Stimulated activated CD4-positive, alpha-beta T cell treated with anti-CD3 and anti-CD28 coated beads, Interleukin-1b, Interleukin-23, amount 100 ng/mL, for 4 hours (primary cell): ENCODE measurements at places on chromosomes 5 and 9.

DNA sequence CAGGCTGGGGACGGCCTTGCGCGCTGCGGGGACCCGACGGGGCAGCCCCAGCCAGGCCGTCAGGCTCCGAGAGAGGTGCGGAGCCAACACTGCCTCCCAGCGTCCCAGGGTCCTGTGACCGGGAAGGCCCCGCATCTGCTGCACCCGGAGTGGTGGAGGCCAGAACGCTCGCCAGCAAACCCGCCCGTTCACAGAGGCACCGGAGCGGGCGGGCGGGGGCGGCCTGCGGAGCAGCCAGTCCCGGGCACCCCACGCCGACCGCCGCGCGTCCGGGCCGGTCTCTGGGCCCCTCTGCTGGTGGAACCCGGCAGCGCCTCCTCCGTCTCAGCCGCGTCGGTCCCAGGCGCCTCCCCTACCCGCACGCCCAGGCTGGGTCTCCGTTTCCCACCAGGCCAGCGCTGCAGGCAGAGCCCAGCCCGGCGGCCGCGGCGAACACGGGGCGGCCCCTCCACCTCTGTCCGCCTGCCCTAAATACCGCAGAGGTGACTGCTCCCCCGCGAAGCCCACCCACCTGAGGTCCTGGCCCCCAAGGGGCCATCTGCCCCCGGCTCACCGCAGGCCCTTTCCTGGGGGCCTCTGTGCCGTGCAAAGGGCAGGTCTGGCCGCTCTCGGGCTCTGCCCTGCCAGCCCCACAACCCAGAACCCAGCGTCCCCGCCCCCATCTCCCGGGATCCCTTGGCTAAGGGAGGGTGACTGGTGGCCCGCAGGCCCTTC, 15.9 kb downstream of the EXD3 start:
- DNase-seq, result peak; percentile 63

DNA sequence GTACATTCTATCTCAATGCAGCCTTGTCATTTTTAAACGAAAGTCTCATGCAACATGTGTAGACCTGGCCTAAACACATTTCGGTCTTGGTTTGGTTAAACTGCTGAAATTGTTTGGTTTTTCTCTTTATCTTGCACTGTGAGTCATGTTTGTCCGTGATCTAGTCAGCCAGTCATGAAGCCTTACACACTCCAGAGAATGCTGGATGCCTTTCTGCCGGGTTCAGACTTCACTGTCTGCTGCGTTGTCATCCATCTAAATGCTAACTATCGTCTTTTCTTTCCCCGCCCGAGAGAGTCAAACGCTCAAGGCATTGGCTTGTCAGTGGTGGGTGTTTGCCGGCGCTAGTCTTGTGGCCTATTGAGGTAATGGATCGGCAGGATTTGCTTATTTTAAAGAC, 1194.6 kb upstream of the WWC1 start:
- no peak for DNase-seq

GRCh38 chr5:172640822-172641358, at the start of gene NEURL1B:
Gene NEURL1B (plus strand): TSS chr5:172641263. CDS start chr5:172641407, 144 bp downstream.
- DNase-seq, result peak; percentile 29

DNA sequence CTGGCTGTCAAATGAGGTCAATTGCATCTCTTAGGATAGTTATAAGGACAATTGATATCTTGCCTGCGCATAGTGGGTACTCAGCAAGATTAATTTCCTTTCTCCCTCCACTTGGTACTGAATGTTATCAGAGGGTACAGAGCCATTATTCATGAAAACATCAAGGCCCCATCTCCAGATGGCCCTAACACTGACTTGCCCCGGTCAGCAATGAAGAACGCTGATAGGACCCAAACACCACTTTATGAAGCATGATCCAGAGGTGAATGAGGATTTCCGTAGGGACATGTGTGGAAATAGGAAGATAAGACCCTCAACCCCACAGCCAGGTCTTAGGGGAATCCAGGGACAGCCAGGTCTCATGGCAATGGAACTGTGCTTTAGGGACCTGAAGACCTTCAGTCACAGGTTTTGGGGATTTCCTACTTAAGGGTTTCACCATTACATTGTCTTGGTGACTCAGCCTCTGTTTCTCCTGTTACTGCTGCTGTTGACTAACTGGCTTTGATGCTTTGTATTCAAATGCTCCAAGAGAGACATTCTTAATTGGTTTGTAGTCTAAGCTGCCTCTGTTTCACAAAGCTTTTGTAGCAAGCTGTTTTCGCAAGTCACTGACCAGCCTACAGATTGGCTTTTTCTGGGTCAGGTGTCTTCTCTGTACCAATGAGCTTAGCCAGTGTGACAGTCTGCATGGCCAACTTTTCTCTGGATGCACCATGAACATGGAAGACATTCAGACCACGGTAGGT, 35.3 kb upstream of the IQGAP2 start:
- DNase-seq, result no peak

GRCh38 chr9:36426945-36427344, 26.9 kb upstream of the RNF38 start:
- no peak for DNase-seq

DNA sequence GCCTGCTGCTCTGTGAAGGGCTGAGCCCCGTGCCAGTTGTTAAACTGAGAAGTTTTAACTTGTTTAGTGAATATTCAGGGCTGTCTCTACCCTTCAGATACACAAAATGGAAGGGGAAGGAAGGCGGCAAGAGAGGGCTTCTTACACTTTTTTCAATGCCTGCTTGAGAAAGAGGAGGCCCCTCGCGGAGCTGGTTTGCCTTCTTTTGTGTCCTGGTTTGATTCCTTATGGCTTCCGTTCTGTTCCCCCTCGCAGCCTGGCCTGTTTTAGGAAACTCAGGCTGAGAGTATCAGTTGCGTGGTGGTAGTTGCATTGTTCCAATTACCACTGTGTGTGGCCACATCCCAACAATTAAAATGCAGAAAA, 1.0 kb downstream of the FAM53C start:
- DNase-seq, result no peak

DNA sequence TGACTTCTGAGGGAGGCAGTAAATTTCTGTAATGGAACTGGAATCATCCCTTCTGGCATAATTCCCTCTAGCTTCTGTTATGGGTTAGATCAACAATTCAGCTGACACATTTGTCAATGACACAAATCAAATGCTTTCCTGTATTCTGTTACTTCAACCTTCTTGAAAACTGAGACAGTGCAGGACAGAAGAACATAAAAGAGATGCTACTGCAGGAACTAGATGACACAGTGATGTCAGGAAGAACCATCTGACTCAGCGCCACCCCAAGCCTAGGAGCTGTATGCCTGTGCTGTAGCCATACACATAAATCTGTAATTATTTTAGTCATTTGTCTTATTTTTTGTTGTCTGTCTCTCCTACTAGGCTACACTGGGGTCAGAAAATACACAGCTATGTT, 18.2 kb upstream of the CEP120 start:
- no peak for DNase-seq

DNA sequence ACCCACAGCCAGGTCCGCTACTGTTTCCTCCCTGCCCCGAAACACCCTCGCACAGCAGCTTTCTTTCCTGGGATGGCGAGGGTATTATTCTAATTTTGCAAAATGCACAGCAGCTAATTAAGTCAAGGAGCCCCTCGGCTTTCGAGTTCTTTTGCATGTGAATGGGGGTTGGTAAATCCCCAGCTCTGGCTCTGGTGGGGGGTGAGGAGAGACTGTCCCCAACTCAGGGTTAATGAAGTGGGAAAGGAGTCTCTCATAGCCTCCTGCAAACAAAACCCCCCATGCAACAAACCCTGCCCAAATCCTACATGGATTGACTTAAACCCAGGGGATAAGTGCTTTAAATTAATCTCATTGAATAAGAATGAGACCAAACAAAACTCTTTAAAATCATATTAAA, 8.8 kb downstream of the BARHL1 start:
- DNase-seq, result no peak

GRCh38 chr5:95861221-95861863, 38.8 kb upstream of the GLRX start:
- DNase-seq, result no peak

DNA sequence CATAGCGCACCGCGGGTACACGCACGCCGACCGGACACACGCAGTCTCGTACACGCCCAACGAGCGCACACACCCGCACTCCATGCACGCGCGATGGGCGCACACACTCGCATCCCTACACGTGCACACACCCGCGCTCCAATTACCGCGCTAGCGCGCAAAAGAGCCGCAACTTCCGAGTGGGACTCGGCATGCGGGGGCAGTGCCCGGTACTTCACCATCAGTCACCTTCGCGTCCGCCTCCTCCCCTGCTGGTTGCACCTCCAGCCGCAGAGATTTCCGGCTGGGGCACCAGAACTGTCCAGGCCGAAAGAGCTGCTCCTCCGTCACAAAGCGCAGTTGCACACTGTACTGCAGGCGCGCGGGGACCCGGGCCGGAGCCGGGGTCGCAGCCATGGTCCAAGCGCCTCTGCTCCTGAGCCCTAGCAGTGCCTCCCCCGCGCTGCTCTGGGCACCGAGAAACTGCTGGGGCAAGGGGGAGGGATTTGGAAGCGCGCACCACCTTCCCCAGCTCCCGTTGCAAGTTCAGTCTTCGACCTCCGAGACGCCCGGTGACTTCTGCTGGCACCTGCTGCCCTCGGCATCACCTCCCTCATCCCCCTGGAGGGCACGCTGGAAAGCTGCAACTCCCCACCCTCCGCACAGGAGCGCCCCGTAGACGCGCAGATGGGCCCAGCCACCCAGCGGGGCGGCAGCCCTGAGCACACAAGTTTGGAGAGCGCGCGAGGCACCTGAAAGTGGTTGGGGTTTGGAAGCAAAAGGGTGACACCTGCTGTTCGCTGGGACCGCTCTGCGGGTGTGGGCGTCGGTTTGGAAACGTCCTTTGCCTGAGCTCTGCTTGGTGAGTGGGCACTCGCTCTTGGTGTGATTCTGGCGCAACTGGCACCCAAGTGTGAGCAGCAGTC, 337.4 kb upstream of the PUM3 start:
- DNase-seq, result peak; percentile 10

DNA sequence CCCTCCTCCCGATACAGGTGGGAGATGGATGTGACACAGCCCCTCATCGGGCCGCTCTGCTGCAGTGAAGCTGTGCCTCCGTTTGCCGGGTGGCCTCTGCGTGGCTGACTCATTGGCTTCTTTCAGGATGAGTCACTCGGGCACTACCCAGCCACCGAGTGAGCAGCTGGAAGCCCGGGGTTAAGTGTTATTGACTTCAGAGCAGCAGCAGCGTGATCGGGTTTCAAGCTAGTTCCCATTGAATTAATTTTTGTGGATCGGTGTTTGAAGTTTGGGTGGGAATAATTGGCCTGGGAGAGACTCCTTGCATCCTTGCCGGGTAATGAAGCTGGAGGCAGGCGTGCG, 266.4 kb upstream of the IRX4 start:
- DNase-seq, result no peak

- no peak for DNase-seq
These were observed 139.4 kb upstream of the SLC12A2 start for GRCh38 chr5:127944125-127944524.

- no peak for DNase-seq
These were observed 1131.0 kb downstream of the TAF11L14 start for GRCh38 chr5:18765304-18765703.
